Fibroblast of skin of right biceps (primary cell): ENCODE measurements at places on chromosomes 1 and 21.

DNA sequence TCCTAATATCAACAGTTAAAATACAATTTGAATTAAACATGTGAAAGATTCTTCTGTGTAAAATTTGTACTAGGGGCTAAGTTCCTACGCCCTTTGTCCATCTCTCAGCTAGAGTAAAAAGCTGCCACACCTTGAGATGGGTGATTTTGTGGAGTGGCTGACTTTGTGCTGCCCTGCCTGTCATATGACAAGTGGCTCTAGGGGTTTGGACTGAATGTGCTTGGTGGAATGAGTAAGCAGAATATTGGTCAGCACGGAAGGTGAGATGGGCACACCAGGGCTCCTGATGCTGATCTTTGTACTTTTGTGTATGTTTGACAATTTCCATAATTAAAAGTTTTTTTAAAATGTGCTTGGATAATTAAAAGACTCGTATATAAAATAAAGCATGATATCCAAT is 133.6 kb upstream of the SLC45A1 start:
- no peak for DNase-seq

- no peak for DNase-seq
Observed at GRCh38 chr1:232218955-232219865, 410.7 kb downstream of the SIPA1L2 start.

DNA sequence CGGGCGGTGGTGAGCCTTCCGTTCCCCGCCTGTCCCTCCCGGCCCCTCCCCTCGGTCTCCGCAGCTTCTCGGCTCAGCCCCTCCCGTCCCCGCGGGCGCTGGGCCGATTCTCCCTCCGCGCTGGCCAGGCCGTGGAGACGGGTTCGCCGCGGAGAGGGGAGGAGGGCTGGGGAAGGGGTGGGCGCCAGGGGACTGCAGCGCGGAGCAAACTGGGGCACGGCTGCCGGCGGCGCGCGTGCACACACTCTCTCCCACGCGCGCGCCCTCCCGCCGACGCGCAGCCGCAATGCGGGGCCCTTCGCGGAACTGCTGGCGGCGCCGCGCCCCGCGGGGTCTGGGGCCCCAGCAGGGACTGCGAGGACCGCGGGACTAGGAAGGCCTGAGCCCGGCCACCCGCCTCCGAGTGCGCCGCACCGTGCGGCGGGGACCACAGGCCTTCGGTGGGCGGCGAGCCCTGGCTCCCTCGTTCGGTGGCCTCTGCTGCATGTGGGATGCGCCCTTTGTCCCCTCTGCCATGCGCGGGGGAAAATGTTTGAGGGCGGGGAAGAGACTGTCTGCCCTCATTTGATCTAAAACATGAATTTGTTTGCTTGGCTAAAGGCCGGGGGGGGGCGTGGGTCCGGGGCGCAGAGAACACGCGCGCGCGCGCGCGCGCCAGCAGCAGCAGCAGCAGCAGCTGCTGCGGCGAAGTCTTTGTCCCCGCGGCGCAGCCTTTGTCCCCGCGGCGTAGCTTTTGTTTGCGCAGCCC is 90.7 kb upstream of the VAMP3 start:
- DNase-seq: peak; percentile 49

DNA sequence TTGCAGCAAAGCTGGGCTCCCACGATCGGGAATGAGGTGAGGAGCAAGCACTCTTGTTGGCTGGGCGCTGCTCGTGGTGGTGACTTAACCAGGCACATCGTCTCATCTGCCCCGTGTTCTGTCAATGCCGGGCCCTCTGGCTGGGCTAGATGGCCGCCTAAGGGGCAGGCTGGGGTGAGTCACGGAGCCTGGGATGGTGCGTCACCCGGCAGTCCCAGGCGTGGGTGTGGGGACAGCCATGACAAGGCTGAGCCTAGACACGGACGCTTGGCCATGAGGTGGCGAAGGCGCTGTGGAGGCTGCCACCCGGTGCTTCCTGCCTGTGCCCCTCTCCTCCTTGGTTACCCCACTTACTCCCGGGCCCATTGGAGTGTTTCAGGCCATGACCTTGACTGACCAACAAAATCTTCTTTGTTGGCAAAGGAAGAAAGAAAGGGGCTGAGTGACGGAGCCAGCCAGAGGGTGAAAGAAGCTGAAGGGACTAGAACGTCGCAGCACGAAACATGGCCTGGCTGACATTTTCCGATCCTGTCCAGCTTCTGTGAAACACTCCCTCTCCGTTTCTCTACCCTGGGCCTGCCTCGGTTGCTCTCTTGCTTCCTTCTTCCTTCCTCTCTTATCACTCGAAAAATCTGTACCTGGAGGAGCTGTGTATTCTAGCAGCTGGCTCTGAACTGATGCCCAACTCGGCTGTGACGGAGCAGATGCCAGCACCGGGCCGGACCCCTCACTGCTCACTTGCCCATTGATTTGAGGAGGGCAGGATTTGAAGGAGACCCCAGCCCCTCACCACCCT is 596 bp downstream of the CD247 start:
- DNase-seq: no peak

GRCh38 chr1:192587386-192588266 is 12.1 kb downstream of the RGS1 start:
- DNase-seq: no peak

DNA sequence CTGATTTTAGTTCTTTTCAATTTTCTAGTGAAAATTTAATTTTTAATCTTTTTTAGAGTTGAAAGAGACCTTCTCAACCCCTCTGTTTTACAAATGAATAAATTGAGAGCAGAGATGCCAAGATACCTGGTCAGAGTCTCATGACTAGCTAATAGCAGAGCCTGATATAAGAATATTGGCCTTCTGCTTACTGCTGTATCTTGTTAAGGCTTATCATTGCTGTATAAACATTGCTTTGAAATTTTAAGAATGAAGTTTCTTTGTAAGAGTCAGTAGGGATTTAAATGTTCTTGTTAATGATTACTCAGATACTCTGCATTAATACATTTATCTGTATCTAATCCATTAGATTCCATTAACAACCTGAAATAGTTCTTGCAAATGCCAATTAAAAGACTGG is 9.8 kb downstream of the XPR1 start:
- DNase-seq: no peak

DNA sequence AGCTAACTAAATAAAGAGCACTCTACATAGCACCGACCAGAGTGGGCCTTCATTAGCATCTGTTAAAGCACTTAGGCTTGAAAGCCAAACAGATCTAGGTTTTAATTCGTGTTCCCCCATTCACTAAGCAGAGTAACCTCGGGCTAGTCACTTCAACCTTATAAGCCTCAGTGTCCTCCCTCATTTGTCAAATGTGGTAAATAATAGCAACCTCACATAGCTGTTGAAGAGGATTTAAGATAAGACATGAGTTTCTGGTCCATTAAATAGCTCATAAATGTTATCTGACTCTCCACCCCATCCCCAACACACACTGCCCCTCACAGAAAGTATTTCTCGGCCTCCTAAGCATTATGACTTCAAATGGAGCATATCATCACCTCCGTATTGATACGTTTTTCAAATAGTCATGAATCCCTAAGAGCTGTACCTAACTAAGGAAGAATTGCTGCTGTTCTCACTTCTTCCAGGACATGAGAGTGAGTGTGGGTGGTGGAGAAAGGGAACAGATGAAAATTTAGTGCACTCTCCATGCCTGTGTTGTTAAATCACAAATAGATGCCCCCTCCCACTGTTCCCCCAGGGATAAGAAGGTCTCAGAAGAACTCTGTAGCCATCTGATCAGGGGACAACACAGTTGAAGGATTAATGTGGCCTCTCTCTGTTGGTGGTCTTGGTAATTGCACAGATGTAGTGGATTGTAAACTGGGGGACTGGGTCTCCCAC is 47.6 kb downstream of the PLPP3 start:
- no peak for DNase-seq

- no peak for DNase-seq
Observed at GRCh38 chr1:38239258-38239835, 192.8 kb upstream of the POU3F1 start.

- no peak for DNase-seq
Observed at GRCh38 chr1:9558271-9558945, 19.1 kb downstream of the SLC25A33 start.

DNA sequence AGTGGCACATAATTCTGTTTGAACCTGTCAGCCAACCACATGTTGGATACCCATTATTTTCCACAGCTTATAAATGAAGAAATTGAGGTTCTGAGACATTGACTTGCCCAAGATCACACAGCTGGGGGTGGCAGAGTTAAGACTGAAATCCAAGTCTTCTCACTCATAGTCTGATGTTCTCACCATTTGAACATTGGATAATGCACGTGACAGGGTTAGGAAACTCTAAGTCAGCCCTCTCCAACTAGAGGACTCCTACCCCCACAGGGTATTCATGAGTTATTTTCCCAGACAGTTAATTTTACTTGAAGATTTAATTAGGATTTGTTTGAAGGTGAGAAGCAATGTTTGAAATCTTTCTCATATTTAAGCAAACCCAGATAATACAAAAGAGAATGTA is 38.1 kb upstream of the C1orf105 start:
- peak; percentile 51 for DNase-seq

- DNase-seq: no peak
Observed at GRCh38 chr1:21913763-21914162, 23.3 kb downstream of the HSPG2 start.

GRCh38 chr1:230824919-230825721 is 43.2 kb downstream of the C1orf198 start:
- DNase-seq: peak; percentile 76

- no peak for DNase-seq
Observed at GRCh38 chr1:109669246-109669948, 1.5 kb downstream of the GSTM2 start.

- no peak for DNase-seq
Observed at GRCh38 chr1:92065042-92065441, 10.2 kb downstream of the SETSIP start.

DNA sequence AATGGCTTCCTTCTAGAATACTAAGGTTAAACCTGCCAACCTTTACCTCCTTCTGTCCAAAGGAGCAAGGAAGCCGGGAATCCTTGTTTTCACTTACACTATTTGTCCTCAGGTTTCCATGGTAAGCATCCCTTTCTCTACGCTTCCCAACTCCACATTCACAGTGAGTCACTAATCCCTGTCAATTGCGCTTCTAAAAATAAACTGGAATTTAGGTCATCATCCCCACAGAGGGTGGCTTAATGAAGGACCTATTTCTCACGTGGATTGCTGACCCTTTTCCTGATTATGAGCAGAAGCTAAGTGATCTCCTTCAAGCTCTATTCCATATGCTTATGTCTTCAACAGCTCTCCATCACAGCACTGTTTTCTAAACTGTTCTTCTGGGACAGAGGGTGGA is 39.9 kb upstream of the ABCA4 start:
- DNase-seq: peak; percentile 87

GRCh38 chr1:225451340-225451739 is 23.5 kb upstream of the LBR start:
- DNase-seq: no peak

DNA sequence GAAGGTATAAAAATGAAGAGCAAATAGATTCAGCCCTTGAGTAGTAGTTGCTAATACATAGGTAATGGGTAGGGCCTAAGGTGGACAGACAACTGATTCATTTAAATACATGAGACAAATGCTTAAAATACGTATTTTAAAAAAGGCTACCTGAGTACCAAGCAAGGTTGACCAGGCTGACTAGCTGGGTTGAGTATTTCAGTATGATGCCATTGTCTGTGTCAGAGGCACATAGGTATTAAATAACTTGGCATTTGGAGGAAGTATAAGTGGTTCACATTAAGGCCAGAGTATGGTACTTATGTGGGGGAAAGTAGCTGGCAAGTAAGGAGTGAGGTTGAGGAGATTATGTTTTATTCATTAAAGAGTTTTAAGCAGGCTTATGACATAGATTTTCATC is 19.4 kb downstream of the NEK7 start:
- DNase-seq: no peak

DNA sequence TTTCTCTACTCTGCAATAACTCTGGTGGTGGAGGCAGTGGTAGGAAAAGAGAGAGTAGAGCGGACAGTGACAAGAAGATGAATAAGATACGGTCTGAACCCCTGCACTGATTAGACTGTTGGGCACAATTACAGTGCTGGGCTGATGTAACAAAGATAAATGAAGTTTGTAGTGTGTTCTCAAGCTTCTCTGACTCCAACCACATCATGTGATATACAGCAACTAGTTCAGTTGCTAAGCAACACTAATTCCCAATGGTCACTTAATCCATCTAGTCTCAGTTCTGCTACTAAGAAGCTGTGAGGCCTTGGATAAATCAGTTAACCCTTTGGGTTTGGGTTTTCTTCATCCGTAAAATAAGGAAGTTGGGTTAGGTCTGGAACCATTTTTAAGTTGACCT is 17.3 kb downstream of the DDR2 start:
- DNase-seq: no peak

- peak; percentile 22 for DNase-seq
Observed at GRCh38 chr1:35925741-35926140, 5.2 kb upstream of the AGO3 start.

DNA sequence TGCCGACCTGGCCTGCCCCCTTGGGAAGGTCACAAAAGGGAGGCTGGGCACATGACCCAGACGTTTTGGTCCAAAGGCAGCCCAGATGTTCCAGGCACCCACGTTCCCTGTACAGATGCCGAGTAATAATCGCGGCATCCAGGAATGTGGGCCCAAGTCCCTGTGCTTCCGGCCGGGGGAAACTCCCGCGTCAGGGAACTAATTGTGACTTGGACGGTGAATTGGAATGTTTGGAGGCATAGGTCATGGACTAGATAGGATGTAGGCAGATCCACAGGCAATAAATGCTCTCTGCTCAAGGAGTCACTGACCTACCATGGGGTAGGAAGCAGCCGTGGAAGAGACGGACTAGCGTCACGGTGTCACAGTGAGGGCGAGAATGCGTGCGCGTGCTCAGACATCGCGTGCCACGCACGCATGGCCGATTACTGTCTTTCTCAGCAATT is 178.4 kb downstream of the DUSP10 start:
- DNase-seq: no peak

- no peak for DNase-seq
Observed at GRCh38 chr1:1098681-1099421, 17.0 kb downstream of the C1orf159 start.

- DNase-seq: no peak
Observed at GRCh38 chr1:9518454-9518998, 20.7 kb upstream of the SLC25A33 start.

DNA sequence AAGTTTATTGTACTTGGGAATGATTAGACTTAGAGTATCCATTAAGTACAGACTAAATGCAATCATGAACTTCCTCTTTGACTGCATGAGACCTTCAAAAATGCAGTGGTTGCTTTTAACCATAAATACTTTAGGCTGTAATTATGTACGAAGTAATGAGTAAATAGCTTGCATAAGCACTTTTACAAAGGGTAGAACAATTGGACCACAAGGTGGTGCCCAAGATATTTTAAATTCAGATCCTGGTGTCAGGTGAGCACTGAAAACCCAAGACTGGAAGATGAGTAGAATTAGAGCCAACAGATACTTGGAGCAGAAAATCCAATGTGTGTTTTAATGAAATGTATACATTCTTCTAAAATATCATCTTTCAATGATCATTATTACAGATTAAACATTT is 43.4 kb upstream of the RHOU start:
- DNase-seq: peak; percentile 32

- no peak for DNase-seq
Observed at GRCh38 chr1:211752317-211752716, 76.9 kb upstream of the NEK2 start.

DNA sequence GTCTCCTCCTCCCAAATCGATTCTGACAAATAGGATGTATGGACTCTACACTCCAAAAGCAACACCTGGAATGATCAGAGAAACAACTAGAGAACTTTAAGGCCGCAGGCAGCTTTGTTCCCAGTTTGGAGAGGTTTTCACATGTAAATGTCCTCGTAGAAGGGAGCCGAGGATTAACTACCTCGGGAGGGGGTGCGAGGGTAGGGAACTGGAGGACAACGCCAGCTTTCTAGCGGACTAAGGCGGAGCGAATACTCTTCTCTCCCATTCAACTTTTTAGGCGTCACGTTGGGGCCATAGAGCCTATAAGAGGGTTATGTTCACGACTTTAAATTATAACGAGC is 1.2 kb downstream of the SCAF4 start:
- no peak for DNase-seq
